ENCODE measurements at places on chromosomes 11 and 22.

GRCh38 chr11:83047515-83048225 is 24.0 kb downstream of the RAB30 start:
- DNase-seq, result no peak

- DNase-seq, result peak; percentile 90
Measured at GRCh38 chr11:61446211-61446651, 16.3 kb downstream of the SDHAF2 start.

GRCh38 chr11:35007277-35007676 is 90.9 kb downstream of the PDHX start:
- no peak for DNase-seq

GRCh38 chr11:18853086-18853720 is 61.6 kb upstream of the PTPN5 start:
- no peak for DNase-seq

DNA sequence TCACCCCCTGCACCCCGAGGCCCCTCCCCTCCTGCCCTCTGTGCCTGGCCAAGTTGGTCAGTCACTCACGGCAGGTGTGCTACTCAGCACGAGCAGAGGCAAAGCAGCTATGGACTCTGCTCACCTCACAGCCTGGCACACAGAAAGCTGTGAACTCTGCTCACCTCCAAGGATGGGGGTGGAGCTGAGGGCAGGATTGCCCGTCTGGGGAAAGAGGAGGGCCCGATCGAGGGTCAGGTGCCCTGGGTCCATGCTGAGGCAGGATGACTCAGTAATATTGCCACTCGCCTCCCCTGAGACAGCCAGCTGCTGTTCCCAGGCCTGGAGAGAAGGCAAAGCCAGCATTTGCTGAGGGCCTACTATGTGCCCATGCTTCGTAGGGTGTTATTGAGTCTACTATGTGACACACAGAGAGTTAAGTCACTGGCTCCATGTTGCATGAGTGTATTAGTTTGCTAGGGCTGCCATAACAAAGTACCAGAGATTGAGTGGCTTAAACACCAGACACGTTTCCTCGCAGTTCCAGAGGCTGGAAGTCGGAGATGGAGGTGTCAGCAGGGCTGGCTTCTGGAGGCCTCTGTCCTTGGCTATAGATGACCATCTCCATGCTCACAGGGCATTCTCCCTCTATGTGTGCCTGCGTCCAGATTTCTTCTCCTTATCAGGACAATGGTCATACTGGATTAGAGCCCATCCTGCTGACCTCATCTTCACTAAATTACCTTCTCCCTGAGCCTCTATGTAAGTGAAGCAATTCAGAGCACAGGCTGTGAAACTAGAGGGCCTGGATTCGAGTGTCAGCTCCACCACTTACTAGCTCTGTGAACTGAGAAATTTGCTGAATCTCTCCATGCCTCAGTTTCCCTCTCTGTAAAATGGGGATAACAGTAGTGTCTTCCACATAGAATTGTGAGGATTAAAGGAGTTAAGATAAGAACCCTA is 13.2 kb upstream of the TSKU start:
- DNase-seq, result no peak

DNA sequence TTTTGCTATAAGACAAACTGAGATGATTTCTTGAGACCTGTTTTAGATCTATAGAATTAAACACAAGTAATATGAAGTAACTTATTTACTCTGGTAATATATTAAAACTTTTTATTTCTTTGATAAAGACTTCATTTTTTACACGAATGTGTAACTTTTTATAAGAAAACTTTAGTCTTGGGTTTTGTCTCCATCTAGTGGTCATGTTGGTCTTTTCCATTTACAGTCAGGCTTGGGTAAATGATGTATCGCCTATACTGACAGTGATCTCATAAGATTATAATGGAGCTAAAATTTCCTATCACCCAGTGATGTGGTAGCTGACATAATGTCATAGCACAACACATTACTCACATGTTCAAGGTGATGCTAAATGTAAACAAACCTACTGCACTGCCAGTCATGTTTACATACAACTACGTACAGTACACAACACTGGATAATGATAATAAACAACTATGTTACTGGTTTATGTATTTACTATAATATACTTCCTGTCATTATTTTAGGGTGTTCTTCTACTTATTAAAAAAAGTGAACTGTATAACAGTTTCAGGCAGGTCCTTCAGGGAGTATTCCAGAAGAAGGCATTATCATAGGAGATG is 7.5 kb upstream of the C11orf97 start:
- no peak for DNase-seq

DNA sequence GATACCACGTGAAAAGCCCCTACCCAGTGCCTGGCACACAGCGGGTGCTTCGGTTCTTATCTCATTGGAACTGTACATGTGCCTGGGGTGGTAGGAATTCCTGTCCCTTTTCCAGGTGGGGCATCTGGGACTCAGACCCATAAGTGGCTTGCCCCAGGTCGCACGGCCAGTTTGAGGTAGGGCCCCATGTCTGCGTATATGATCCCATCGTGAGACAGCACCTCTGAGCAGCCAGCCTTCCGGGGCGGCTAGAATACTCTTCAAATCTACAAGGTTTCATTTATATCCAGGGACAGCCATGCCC is 33.5 kb upstream of the SMIM38 start:
- no peak for DNase-seq

GRCh38 chr11:64885367-64886286 is 7.2 kb upstream of the EHD1 start:
- no peak for DNase-seq

GRCh38 chr22:48819232-48819631 is 1008.4 kb downstream of the BRD1 start:
- DNase-seq, result no peak

GRCh38 chr11:59923813-59924212 is 14.4 kb upstream of the OOSP1 start:
- no peak for DNase-seq

DNA sequence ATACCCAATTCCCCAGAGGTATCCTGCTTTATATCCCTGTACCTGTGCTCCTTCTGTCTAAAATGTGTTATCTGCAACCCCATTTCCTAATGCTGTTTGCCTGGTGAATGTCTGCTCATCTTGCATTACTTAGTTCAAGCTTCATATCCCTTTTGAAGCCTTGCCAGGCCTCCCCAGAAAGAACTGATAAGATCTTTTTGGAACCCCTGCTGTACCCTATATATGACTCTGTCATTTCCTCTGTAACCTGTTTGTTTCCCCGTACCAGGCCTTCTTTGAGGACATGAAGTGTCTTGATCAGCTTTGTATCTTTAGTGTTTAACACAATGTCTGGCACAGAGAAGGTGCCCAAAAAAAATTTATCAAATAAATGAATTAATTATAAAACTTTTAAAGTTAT is 77.6 kb downstream of the LIF start:
- DNase-seq, result no peak

DNA sequence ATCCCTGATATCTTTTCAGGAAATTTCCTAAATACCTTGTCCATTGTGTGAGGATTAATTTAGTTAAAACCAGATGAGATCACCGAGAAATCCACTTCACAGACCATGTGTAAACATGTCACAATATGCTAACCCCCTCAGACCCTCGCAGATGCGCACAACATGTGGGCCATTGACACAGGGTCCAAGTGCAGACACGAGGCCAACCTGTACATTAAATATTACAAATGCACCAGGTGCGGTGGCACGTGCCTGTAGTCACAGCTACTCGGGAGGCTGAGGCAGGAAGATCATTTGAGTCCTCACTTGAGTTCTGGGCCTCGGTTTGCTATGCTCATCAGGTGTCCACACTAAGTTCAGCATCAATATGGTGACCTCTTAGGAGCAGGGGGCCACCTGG is 9.9 kb upstream of the TMPRSS4 start:
- no peak for DNase-seq

DNA sequence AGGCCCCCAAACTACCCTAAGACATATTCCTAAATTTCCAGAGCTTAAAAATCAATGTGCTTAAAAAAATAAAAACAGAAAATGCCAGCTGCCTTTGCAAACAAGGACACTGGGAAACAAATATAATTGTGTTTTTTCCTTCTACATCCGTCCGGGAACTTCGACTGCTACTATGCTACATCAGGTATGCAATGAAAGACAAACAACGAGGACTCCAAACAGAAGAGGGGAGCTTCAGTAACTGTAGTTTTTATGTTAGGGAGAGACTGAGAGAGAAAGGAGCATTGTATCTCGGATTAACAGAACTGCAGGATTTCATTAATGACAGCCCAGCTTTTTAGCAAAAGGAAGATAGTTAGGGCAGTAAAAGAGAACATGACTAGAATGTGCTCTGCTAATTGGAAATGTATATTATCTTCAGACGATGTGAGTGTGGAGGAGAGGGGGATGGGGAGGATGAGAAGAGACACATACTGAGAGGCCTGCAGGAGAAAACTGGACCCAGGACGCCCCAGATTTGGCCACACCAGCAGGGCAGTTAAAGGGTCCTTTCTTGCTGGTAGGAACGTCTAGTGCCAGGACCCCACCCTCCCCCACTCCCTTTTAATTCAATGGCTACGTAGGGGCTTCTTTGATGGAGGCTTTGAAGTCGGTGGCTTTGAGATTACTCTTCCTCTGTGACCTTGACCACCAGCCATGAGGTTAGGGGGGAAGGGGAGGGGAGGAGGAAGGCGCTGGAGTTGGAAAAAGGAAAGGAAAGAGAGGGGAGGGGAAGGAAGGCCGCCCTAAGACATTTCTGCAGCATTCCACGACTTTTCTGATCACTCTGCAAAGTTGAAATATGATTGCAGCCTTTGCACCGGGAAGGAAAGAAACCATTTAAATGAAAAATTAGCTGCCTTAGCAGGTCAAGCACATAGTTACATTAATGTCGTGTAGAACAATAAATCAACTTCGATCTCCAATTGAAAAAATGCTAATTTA is 187.1 kb downstream of the BLID start:
- DNase-seq, result peak; percentile 27

GRCh38 chr11:74494916-74495315 is 1.4 kb upstream of the LIPT2 start:
- DNase-seq, result no peak

DNA sequence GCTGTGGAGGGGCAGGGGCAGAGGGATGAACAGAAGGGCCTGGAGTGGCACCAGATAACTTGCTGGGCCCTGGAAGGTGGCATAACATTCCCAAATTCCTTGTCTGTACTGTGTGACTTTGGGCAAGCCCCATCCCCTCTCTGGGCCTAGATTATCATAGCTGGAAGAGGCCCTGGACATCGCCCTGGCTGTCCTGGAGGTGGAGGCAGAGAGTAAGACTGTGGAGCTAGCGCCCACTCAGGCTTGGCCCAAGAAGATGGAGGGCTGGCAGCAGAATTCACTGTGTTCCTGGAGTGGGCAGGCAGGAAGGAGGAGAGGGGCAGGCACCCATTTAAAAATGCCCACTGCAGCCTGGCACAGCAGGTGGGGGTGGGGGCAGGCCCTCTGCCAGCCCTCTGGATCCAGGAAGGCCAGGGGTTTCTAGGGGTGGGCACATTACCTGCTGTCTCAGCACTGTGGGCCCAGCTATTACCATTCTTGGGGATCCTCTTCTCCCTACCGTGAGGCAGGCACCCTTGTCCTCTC is 22.6 kb downstream of the ARHGEF17 start:
- no peak for DNase-seq

DNA sequence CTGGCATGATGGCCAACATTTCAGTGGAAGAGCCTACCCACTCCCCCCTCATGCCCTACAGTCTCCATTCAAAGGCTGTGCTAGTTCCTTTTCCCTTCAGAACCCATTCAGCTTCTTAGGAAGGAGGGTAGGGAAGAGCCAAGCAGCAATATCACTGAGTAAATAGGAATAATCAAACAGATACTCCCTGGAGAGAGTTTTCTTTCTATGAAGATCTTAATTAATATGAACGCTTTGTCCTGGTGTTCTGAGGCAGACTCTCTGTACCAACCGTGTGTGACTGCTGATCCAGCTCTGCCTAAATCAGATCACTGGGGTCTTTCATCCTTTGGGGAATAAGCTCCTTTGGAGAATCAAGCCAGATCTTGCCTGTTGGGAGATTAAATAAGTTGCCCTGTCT is 75.2 kb upstream of the NNMT start:
- DNase-seq, result no peak

GRCh38 chr11:89490981-89491690 is at the start of gene NOX4:
Gene NOX4, minus strand, starts transcription at chr11:89491375. Its CDS starts 129 bp downstream, at chr11:89491246.
- DNase-seq, result peak; percentile 75

DNA sequence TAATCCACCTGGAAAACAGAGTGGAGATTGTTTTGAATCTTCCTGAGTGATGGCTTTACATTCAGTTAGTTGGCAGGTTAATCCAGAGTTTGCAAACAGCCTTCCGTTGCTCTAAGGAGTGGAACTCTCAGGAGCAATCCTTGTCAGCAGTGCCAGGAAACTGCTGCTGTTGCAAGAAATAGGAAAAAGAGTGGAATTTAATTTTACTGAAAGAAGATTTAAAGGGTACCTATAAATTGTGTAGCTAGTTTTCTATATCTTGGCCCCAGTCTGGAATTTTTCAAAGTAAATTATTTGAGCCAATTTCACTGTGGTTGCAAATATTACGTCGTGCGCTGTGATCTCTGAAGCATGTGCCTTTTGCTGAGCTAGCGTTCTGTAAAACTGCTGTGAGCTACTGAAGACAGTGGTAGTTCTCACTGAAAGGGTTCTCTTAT is 55.5 kb upstream of the SLC5A12 start:
- DNase-seq, result peak; percentile 82

- DNase-seq, result no peak
Measured at GRCh38 chr11:117258576-117258975, 26.1 kb downstream of the RNF214 start.

DNA sequence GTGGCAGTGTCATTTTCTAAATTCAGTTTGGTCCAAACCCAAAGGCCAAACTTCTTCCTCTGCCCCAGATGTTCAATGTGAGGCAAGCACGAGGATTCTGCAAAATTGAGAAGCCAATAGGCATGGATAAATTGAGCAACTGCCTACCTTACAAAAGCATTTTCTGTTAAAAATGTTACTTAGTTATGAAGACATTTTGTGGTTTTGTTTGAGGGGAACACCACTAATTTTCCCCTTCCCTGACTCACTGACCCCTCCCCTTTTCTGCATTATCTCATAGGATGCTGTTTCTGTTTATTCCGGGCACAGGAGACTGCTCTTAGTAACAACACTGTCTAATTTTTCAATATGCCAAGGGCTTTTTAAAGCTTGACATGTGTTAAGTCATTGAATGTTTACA is 462.8 kb downstream of the INSC start:
- peak; percentile 3 for DNase-seq

- no peak for DNase-seq
Measured at GRCh38 chr11:114440121-114440860, 1.0 kb downstream of the REXO2 start.

DNA sequence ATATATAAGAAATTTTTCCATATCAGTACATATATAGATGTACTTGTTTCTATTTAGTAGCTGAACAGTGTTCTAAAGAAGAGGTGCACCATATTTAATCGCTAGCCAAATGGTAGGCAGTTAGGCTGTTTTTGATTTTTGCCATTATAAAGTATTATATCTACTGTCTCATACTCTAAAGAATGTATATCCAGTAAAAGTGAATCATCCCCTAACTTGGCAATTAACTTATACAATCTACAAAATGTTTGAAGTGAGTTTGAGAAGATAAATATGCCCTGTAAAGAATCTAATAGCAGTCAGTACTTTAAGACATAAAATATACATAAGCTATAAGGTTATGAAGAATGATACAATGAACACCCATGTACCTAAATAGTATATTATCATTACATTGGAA is 291.5 kb downstream of the SWAP70 start:
- DNase-seq, result no peak
